Activated naive CD8-positive, alpha-beta T cell treated with anti-CD3 and anti-CD28 coated beads, Interleukin-2, amount 50 U/mL, for 24 hours (primary cell): ENCODE measurements at places on chromosomes 2 and 18.

DNA sequence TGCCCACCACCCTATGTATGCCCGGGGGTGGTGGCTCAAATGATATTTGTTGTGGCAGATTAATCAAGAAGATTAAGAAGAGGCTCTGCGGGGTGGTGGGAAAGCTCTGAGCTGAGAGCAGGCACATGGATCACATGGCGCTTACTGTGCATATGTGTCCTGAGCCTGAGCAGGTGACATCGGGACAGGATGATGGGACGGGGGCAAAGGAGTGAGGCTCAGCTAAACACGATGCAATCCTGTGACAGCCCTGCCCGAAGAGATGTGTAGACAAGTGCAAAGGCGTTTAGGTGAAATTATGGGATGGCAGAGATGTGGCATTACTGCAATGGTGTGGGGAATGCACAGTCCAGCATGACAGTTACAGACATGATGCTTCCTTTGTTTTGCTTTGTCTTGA is 6.0 kb downstream of the LRRC30 start:
- DNase-seq = no peak

- no peak for DNase-seq
Measured at GRCh38 chr2:96970910-96971309, 15.5 kb downstream of the FAM178B start.

DNA sequence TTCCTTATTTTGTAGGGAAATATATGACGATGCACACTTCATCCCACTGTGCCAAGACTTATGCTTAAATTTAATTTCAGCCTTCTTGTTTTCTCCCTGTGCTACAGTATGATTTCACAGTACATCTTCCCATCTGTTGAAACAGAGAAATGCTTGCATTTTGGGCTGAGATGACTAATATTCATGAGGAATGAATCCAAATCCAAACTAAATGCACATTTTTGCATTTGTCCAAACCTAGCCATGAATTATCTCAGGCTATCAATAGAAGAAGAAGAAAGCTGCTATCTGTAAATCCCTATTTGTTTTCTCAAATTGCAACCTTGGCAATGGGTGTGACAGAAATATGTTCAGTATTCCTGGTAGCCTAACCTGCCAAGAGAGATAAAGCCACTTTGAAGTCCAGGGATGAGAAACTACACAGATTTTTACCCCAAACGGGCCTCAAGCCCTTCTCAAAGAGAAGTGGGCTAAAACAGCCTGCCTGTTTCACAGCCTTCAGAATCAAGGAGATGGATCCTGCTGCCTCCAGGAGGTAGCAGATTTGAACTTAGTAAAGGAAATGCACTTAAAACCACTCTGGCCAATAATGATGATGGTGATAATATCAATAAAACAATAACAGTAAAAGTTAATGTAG is 306.9 kb upstream of the NT5C1B start:
- no peak for DNase-seq

DNA sequence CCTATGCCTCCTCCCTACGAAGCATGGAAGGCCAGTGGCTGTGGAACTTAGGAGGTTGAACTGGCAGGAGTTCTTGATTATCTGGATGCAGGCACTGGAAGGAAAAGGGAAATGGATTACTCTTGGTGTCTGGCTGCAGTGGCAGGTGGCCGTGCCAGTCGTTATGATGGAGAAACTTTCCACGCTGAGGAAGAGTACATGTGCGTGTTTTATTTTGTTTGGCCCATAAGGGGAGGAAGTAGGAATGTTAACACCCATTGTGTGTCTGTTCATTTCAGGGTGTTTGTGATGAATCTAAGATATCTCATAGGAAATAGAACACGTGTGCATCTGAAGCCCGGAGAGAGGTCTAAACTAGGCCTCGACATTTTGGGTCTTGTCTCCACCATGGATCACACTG is 122.8 kb upstream of the NFATC1 start:
- no peak for DNase-seq

GRCh38 chr2:214471990-214472389 is 61.1 kb downstream of the VWC2L start:
- DNase-seq = no peak

GRCh38 chr2:27653397-27653796 is 10.0 kb downstream of the SUPT7L start:
- no peak for DNase-seq

GRCh38 chr18:26865557-26865956 is at the start of gene AQP4:
TSS of gene AQP4 (minus strand) at chr18:26865707. CDS start at chr18:26865689, 18 bp downstream.
- DNase-seq = no peak

GRCh38 chr2:148914463-148914862 is 39.4 kb downstream of the KIF5C start:
- DNase-seq = no peak

- no peak for DNase-seq
Measured at GRCh38 chr2:197504000-197504399, 3.8 kb downstream of the HSPE1 start.

- DNase-seq = peak; percentile 16
Measured at GRCh38 chr2:190119257-190119656, 56.7 kb upstream of the MSTN start.

DNA sequence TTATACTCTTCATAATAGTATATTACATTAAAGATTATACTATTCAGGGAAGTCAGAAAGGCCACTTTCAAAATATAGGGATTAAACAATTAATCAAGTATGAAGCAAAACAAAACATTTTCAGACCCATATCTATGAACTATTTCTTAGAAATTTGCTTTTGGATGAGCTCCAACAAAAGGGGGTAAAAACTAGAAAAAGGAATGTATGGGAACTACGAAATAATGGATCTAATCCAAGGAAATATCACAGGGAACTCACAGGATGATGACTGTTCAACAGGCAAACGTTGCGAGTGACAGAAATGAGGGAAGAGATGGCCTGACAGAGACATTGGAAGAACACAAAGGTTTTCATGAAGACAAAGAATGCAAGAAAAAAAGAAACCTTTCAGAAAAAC is 27.9 kb downstream of the G6PC2 start:
- DNase-seq = no peak

DNA sequence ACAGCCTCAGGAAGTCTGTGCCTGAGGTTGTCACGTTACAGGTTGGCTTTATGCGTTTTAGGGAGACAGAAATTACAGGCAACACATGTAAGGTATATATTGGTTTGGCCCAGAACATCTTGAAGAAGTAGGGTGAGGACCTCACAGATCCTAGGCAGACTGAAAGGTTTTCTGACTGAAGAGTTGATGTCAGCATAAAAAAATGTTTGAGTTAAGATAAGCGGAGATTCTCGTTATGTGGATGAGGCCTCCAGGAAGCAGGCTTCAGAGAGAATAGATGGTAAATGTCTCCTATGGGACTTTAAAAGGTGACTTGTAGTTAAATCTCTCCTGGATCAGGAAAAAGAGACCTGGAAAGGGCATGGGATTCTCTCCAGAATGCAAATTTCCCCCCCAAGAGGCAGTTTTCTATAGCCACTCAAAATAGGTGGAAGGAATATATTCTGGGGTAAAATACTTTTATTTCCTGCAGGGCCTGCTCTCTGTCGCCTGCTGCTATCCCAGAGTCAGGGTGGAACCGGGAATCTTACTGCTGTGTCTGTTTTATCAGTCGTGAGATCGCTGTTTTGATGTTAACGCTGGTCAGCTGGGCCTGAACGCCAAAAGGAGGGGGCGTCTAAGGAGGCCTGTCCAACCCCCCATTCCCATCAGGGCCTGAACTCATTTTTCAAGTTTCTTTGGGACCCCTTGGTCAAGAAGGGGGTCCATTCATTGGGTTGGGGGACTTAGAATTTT is 171.1 kb downstream of the HDAC4 start:
- DNase-seq = no peak

DNA sequence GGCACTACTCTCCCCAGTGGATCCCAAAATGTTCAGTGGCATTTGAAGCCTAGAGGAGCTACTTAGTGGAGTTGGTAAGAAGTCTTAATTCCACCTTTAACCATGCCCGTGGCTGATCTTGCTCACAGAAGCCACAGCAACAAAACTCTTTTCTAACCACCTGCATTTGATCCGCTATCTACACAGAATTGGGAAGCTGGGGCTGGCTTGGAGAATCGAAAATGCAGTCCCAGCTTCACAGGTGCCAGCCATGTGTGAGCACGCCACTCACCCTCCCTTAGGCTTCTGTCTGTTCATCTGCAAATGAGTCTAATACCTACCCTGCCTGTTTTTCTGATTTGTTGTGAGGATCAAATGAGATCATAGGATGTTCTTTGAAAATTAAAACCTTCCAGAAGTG is 182.6 kb downstream of the BCL11A start:
- no peak for DNase-seq

- DNase-seq = no peak
Measured at GRCh38 chr2:84878459-84878858, 2.4 kb downstream of the TRABD2A start.

DNA sequence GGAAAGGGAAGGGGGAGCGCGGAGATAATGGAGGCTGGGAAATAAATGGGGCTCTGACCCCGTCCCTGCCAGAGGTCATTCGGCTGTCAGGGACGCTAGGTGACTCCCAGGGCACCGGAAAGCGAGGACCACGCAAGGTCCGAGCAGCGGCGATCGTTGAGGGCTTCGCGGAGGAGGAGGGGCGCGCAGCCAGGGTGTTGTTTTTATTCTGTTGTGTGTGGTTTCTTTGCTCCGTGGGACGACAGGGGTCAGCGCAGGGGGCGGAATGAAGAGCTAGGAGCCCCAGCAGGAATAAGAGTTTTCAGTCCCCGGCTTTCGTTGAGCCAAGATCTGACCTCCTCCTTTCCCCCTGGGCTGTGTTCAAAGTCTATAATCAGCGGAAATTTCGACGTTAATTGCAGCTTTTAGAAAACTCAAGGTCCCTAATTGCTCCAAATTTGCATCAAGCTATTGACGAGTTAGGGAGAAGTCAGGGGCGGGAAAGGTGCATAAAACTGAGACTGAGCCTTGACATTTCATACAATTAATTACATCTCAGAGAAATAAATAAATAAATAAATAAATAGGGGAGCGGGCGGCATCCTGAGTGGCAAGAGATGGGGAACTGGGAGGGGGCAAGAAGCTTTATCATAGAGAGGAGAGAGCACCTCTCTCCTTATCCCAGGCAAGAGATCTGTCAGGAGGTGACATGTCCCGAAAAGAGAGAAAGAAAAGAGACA is 2.2 kb downstream of the GAD1 start:
- DNase-seq = no peak

GRCh38 chr18:13412901-13413300 is 194.3 kb downstream of the LDLRAD4 start:
- no peak for DNase-seq

GRCh38 chr2:223487214-223487846 is 114.8 kb downstream of the SCG2 start:
- no peak for DNase-seq

- DNase-seq = no peak
Measured at GRCh38 chr18:44682201-44682870, 1.6 kb downstream of the SETBP1 start.

DNA sequence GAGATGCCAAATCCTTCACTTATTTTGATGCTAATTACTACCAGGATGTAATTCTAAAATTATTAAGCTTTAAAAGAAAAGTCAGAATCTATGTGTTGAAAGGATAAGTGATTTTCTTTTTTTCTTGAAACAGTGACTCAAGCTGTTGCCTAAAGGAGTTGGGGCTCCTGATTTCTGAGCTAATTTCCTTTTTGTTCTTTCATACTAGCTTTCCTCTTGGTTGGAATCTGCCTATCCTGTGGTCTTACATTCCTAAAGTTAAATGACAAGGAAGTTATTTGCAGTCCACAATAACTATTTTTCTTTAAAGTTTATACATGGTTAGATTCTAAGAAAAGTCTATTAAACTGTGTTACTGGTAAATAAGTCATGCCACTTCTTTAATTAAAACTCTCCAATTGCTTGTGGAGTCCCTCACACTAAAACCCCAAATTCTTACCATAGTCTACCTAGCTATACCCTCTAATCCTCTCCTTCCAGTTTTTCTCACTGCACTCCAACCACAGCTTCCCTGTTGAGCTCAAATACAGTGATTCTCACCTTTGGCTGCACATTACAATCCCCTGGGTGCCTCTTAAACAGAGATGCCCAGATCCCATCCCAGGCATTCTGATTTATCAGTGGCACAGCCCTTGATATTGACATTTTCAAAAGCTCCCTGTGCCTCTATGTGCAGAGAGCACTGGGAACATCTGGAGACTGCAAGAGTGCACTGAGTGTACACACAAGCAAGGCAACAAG is 63.3 kb upstream of the EFEMP1 start:
- no peak for DNase-seq

- DNase-seq = no peak
Measured at GRCh38 chr2:216774620-216775019, 79.3 kb upstream of the IGFBP5 start.

DNA sequence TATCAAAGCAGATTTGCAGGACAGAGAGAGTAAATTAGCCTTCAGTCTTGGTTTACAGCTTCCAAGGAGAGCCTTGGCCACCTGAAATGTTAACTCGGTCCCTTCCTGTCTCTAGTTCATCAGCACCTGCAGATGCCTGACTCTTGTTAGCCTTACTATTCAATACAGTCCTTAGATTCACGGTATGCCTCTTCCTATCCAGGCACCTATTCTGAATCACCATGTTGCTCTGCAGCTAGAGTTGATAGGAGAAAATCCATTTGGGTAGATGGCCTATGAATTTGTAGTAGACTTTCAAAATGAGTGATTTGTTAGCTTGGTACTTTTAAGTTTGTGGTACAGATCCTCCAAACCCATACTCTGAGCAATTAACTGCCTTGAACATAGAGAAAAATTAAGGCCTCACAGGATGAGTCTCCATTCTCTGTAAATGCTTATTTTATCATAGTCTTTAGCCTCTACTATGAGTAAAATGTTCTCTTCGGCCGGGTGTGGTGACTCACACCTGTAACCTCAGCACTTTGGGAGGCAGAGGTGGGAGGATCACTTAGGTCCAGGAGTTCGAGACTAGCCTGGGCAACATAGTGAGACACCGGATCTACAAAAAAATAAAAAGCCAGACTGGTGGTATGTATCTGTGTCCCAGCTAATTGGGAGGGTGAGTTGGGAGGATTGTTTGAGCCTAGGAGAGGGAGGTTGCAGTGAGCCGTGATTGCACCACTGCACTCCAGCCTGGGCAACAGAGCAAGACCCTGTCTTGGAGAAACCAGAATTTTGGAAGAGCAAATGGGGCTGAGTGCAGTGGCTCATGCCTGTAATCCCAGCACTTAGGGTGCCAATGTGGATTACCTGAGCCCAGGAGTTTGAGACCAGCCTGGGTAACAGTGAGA is 32.9 kb downstream of the PTCD3 start:
- DNase-seq = no peak

DNA sequence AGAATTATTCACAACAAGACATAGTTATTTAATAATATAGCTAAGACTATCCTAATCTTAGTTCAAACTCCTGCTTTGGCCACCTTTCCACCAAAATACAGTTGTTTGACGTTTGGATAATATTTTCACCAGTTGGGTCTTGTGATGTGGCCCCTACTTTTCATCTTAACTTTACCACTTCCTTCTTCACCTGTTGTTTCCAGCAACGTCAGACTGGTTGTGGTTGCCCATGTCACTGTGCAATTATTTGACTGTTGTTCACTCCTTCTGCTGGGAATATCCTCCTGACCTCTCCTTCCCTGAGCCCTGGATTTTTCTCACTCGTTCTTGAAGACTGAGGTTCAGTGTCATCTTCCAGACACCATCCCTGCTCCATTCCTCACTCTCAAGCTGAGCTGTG is 132.2 kb upstream of the RASGRP3 start:
- DNase-seq = no peak

- peak; percentile 62 for DNase-seq
Measured at GRCh38 chr2:86825693-86826381, 35.1 kb upstream of the CD8A start.
